ENCODE measurements at places on chromosomes 16 and 17.

- DNase-seq: no peak
Measured at GRCh38 chr16:593406-593805, 3.5 kb downstream of the RAB40C start.

- DNase-seq: no peak
Measured at GRCh38 chr17:1649844-1650501, at the start of gene RILP. RILP (minus strand) TSS chr17:1649866; CDS start chr17:1649804, 62 bp downstream.

DNA sequence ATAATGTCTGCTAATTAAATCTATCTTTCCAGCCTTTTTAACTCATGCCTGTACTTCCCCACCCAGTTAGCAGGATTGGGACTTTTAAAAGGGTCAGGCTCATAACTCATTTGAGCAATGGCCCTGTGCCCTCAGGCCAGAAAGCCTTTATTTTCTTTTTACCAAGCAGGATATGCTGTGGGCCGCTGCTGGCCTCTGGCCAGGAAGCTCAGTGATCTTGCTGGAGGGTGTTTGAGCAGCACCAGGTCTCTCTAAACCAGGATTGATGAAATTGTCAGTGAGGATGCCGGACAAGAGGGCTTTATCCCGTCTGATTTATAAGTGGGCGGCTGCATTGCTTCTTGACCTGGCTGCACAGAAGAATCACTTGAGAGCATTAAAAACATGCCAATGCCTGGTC lies 187.8 kb downstream of the RAB11FIP4 start:
- DNase-seq: no peak

- no peak for DNase-seq
Measured at GRCh38 chr16:21341101-21341500, 63.0 kb upstream of the CRYM start.

DNA sequence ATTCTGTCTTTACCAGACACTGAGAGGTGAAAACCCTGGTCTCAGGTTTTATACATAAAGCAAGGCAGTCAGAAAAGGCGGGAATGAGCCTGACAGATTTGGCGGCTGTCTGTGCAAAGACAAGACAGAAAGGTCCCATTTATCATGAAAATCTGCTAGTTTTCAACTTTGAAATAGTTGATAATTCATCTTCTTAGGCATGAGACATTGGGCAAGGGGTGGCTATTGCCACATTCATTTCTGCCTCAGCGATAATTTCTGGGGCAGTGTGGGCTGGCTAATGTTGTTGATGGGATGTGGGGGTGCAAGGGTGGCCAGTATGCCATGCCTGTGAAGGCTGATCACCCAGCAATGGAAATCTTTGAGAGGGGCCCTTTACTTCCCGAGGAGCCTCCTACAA lies 173.8 kb upstream of the RPH3AL start:
- no peak for DNase-seq

DNA sequence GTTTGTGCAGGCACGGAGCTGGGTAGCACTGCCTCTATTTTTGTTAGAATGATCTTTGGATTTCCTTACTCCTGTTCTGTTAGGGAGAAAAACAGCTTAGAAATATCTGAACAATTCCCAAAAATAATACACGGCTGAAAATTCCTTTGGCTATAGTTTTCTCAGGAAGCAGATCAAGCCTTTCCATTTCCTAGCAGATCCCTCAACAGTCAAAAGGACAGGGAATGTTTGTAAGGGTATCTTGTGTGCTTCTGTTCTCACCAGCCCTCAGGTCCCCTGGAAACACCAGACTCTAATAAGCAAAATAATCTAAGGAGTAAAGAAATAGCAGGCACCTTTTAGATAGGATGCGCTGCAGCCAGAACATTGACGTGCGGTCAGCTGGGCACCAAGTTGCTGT lies 30.5 kb upstream of the WSB1 start:
- DNase-seq: no peak

DNA sequence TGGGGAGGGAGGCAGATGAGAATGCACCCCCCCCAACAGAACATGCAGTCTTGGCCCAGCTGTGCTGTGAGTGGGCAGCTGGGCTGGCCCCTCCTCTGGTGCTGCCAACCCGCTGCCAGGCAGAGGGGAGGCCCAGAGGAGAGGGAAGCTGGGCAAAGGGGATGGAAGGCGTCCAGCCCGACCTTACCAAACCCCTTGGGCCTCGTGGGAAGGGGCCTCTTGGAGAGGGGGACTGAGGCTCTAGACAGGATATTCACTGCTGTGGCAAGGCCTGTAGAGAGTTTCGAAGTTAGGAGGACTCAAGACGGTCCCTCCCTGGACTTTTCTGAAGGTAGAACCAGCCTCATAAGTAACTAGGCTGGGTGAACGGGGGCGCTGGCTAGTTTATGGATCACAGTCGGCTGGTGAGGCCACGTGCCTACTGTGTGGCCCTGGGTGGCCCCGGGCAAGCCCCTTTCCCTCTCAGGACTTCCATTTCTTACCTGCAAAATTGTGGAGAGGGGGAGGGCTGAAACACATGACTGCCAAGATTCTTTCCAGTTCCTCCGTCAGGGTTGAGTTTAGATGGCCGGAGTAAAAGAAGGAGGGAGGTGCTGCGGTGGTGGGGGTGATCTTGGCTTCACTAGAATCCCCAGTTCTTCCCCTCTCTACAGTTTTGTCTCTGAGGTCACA lies 857 bp upstream of the STAT5A start:
- no peak for DNase-seq

DNA sequence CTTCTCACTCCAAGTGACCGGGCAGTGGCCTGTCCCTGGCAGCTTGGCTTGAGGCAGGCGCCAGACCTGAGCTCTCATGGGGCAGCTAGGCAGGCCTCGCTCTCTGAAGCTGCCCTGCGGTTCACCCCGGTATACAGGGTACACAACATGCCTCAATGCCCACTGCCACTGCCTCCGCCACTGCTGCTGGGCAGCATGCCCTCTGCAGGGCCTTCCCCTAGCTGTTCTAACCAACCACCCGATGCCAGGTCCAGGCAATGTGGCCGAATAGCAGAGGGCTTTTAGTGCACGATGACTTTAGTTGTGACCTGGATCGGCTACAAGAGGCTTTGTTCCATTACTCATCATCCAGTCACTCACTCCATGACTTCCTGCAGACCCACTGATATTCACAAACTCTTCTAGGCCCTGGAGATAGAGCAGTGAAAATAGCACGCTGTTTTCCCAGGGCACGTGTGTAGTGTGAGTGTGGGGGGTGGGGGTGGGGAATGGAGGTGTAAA lies 19.7 kb downstream of the CDC42EP4 start:
- no peak for DNase-seq

DNA sequence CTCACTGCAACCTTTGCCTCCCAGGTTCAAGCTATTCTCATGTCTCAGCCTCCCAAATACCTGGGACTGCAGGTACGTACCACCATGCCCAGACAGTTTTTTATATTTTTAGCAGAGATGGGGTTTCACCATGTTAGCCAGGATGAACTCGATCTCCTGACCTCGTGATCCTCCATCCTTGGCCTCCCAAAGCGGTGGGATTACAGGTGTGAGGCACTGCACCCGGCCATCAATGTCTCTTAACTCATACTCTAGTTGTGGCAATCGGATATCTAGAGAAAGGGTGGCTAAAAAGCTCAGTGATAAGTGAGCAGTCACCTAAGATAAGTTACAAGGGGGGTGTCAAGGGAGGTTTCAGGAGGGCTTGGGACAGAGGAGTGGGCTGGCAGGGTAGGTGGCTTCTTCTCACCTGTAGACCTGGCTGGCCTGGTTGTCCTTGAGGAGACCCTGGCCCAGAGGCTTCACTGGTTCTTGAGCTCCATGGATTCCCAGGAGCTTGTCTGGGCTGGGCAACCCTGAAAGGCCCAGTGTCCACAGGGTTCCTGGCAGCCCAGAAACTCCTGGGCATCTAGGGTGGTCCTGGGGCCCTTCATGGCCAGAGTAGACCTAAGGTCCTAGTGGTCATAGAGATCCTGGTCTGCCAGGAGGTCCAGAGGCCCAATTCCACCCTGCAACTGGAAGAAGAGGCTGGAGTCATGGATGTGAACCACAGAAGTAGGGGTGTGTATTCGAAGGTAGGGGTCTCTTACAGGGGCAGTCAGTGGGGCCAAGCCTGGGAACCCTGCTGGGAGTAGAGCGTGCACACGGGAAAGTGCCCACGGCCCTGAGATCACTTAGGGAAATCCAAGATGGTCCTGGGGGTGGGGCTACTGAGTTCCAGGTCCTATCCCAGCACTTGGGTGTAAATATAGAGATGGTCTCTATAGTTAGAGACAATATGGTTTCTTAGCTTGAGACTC lies 12.7 kb upstream of the IGFBP4 start:
- DNase-seq: no peak

- no peak for DNase-seq
Measured at GRCh38 chr16:68385371-68385770, 62.9 kb downstream of the SMPD3 start.

GRCh38 chr17:20026960-20027359 lies 17.8 kb downstream of the SPECC1 start:
- DNase-seq: no peak

DNA sequence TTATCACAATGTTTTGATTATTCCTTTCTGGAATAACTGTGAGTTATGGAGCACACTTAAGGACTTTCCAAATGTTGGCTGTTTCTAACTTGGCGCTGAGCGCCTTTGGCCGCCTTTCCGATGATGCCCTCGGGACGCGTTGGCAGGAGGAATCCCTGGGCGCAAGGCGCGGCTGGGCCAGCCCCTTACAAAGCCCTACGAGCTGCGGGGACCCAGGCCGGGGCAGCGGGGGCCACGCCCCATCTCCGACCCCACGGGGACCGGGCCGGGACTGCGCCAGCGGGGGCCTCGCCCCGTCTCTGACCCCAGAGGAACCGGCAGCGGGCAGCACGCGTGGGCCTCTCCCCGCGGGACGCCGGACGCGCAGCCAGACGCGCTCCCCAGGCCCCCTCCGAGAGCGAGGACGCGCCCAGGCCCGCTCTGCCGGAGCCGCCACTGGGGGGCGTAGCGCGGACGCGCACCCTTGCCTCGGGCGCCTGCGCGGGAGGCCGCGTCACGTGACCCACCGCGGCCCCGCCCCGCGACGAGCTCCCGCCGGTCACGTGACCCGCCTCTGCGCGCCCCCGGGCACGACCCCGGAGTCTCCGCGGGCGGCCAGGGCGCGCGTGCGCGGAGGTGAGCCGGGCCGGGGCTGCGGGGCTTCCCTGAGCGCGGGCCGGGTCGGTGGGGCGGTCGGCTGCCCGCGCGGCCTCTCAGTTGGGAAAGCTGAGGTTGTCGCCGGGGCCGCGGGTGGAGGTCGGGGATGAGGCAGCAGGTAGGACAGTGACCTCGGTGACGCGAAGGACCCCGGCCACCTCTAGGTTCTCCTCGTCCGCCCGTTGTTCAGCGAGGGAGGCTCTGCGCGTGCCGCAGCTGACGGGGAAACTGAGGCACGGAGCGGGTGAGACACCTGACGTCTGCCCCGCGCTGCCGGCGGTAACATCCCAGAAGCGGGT lies at the start of gene GAA:
Gene GAA (plus strand): TSS at position 571 of the 935 bp plus-strand sequence. CDS start 3,006 bp downstream, outside the sequence.
- DNase-seq: peak; percentile 58

DNA sequence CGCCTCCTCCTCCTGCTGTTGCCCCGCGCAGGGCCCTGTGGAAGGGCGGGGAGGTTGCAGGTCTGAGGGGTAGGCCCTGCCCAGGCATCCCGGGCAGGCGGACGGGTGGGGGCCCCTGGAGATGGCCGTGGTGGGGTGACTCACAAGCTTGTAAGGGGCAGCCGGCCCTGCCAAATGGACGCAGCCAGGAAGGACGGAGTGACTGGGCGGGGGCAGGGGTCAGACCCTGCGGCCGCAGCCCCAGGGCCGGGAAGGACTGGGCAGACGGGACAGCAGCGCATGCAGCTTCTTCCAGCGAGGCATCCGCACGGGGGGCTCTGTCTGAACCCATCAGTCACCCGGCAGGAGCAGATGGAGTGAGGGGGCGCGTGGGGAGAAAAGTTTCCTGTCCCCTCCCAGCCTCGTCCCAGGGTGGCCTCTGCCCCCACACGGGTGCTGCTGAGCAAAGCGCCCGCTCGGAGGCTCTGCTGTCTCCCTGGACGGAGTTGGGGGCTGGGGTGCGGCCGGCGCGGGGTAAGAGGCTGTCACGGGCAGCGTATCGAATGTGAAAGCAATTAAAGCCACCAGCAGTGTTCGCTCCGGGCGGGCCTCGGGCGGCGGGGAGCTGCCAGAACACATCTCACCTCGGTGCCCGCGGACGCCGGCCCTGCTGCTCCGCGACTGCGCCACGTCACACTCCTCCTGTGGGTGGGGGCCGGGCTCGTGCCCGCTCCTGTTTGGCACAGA lies 5.4 kb upstream of the PRR35 start:
- no peak for DNase-seq

DNA sequence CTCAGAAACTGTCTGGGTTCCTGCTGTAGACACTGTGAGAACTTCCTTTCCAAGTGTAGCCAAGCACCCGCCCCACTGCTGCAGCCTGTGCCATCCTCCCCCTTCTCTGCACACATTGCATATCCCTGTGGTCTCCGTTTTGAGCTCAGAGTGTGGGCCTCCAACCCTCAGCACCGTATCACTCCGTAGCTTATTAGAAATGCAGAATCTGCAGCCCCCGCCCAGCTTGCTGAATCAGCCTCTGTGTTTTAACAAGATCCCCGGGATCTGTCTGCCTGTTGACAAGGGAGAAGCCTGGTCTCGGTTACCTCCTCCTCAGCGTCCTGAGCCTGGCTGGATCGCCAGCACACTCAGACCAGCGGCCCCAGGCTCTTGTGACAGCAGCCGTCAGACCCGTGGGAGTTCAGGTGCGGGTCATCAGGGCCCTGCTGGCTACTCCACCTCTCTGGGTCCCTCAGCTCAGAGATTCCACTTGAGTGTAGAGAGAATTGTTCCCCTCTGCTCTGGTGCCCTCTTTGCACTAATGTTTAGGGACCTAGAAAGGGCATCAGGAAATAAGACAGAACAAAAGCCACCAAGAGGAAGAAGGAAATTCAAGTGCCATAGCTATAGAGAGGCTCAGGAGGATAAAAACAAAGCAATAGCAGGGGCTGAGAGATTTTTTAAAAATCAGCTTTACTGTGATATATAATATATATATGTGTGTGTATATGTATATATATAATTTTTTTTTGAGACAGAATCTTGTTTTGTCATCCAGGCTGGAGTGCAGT lies 92.3 kb downstream of the PITPNC1 start:
- DNase-seq: peak; percentile 80

- no peak for DNase-seq
Measured at GRCh38 chr16:9860876-9861275, 321.4 kb downstream of the GRIN2A start.

DNA sequence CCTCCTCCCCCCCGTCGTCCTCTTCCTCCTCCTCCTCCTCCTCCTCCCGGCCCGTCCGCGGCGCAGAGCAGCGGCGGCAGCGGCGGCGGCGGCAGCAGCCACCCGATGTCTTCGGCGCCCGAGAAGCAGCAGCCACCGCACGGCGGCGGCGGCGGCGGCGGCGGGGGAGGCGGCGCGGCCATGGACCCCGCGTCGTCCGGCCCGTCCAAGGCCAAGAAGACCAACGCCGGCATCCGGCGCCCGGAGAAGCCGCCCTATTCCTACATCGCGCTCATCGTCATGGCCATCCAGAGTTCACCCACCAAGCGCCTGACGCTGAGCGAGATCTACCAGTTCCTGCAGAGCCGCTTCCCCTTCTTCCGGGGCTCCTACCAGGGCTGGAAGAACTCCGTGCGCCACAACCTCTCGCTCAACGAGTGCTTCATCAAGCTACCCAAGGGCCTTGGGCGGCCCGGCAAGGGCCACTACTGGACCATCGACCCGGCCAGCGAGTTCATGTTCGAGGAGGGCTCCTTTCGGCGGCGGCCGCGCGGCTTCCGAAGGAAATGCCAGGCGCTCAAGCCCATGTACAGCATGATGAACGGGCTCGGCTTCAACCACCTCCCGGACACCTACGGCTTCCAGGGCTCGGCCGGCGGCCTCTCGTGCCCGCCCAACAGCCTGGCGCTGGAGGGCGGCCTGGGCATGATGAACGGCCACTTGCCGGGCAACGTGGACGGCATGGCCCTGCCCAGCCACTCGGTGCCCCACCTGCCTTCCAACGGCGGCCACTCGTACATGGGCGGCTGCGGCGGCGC lies at the start of gene FOXF1:
Gene FOXF1 (plus strand): TSS at position 63 of the 797 bp plus-strand sequence. CDS start 43 bp downstream, at position 106.
- DNase-seq: no peak
